ENCODE measurements at places on chromosomes 7 and 10.
A peak's percentile ranks its signal among the peaks of the same experiment; 100 is the strongest.

- DNase-seq: peak; percentile 49
Observed at GRCh38 chr10:89217057-89217990, 10.2 kb upstream of the CH25H start.

DNA sequence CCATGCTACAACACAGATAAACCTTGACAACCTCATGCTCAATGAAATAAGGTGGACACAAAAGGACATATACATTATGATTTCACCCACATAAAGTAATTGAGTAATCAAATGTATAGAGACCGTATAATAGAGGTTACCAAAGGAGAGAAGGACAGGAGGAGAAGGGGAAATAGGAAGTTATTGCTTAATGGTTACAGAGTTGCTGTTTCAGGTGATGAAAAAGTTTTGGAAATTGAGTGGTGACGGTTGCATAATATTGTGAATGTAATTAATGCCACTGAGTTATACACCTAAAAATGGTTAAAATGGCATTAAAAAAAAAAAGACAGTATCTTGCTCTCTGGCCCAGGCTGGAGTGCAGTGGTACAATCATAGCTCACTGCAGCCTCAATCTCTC, 1.5 kb upstream of the OGDH start:
- DNase-seq: no peak

GRCh38 chr7:133676805-133677370, 424.0 kb downstream of the EXOC4 start:
- peak; percentile 11 for DNase-seq

DNA sequence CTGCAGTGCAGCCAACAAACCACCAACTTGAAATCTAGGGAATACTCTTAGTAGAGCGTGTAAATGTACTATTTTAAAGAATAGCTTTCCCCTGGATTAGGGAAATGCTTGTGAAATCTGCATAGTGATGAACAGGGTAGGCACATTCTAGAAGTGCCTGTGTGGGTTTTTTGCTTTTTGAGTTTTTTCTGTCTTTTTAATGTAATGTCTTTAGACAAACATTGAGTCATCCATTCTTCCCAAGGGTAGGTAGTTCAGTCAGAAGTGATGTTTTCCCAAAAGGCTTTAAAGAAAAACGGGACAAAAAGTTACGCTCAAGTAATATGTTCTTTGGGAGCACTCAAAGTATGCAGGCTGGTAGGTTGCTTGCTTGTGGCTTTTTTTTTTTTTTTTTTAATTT, 130.0 kb downstream of the AUTS2 start:
- DNase-seq: no peak

DNA sequence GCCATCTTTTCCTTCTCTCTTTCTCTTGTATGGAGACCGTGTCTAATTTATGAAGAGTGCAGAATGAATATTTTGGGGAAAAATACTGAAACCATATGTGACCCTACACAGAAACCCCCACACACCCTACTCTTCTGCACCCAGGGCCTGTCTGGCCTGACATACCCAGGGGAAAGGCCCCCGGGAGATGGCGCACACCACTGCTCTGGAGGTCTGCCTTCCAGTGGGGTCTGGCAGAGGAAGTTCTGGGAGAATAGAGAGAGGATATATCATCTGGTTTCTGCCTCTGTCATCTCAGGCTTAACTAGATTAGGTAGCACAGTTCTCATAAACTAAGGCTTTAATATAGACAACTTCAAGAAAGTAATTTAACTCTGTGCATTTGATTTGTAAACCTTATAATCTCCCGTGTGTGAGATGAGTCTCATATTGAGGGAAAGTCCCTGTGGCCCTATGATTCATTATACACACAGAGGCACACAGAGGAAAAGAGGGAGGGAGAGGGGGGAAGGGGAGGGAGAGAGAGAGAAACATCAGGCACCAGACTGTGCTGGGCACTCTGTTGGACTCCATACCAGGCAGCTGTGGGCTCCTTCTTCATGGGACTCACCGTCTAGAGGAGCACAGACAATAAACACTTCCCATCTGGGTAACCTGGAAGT, 123.3 kb downstream of the AOAH start:
- DNase-seq: peak; percentile 77

DNA sequence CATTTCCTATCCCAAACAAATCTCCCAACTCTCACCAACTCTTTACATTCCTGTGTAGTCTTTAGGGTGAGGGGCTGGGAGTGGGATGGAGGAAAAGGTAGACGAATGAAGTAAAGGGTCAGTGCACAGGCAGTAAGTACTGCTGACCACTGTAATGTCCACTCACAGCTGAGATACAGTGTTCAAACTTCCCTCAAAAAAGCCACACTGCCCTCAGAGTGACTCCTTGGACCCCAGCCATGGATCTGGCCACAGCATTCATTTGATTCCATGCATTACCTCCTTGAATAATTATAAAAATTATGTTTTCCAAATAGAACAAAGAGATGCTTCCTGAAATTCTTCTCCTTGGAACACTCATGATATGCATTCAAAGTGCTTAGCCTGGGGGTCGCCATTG, 19.8 kb upstream of the HIPK2 start:
- DNase-seq: no peak

GRCh38 chr7:111027396-111027795, 63.5 kb upstream of the LRRN3 start:
- no peak for DNase-seq

DNA sequence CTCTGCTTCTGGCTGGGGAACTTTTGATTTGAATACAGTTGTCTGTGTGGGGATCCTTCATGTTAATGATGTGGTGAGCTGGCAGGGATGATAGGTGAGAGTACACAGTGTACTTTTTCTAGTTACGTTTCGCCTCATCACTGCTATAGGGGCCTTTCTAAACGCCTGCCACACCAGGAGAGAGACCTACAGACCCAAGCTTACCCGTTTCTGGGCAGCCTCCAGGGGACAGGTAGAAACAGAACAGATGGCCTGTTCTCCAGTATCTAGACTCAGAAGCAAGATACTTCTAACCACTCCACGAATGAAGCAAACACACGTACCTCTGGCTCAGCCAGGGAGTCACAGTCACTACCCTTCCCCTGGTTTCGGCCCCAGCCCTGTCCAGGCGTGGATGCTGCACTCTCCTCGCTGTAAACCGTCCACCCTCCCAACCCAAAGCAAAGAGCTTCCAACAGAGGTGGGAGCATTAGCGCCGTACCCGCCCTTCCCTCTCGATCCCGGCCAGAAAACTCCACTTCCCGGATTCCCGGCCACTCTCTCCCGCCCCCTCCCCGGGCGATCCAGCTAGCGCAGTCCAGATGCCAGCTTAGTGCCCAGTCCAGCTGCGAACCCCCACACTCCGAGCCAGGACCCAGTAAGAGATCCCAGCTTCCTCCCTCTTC, 1.2 kb downstream of the CCDC6 start:
- DNase-seq: peak; percentile 11

DNA sequence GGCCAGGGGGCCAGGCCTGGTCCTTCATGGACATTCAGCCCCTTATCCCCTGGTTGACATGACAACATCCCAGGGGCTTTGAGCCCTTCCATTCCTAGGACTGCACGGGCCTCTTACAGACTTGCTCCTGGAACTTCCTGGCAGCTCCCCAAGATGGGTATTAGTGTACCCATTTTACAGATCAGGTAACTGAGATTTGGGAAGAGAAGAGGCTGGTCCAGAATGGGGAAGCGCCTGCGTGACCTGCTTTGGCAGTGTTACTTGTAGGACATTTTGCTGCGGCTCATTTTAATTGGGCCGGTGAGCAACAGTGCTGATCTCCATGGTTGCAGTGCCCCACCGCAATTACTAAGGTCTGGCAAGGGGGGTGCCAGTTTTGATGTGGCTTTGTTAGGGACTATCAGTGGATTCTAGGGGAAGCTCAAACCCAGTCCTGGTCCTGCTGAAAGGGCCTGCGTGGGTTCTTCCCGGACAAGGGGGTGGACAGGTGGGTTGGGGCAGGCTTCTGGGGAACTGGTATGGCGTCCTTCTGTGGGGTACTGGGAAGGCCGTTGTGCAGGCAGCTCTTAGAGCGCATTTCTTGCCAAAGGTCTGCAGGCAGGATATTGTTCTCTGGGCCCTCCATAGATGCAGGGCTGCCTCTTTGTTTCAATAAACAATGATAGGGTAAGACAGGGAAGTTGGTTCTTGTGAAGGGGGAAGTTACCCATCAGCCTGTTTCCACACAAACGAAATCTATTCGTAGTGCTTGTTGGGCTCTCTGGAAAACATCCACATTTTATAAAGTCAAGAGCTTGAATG, 137.6 kb downstream of the RGS10 start:
- DNase-seq: no peak

- no peak for DNase-seq
Observed at GRCh38 chr10:46551701-46552525, 4.5 kb downstream of the GPRIN2 start.

- DNase-seq: peak; percentile 98
Observed at GRCh38 chr10:103739039-103739764, 116.2 kb downstream of the SH3PXD2A start.

GRCh38 chr7:30682212-30683083, at the start of gene CRHR2:
Gene CRHR2, minus strand, starts transcription at chr7:30682456. Its CDS starts 176 bp downstream, at chr7:30682280.
- no peak for DNase-seq

GRCh38 chr10:72740528-72740927, 48.6 kb downstream of the MCU start:
- peak; percentile 56 for DNase-seq

DNA sequence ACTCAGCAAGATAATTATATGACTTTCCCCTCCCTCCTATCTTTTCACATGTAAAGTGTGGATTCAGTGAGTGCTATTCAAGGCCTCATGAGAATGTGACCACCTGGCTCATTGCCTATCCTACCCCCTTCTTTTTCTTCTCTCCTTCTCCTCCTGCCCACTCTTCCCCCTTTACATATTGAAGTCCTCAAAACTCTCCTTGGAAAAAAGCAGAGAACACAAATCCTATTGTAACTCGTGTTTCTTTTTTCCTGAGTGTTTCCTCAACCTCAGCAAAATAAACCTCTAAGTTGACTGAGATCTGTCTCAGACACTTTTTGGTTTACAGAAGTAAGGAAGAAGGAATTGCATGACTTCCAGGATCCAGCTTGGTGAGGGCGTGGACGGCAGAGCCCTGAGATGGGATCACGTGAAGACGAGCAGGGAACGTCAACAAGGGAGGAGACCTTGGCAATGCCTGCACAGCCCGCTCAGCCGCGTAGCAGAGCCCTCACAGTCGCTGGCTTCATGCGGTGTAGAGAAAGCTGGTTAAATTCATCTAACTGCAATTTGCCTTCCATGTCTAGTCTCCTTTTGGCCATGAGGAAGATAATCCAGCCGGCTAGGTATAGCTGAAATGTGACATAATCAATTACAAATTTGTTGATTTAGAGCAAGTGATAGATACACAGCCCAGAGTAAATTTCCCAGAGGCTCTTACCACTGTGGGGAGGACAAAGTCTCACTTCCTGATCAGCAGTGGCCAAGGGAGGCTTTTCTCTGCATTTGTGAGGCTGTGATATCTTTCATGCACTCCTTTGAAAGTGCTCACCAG, 75.7 kb downstream of the LYZL2 start:
- DNase-seq: no peak

GRCh38 chr10:82609845-82610244, 734.9 kb downstream of the NRG3 start:
- no peak for DNase-seq

DNA sequence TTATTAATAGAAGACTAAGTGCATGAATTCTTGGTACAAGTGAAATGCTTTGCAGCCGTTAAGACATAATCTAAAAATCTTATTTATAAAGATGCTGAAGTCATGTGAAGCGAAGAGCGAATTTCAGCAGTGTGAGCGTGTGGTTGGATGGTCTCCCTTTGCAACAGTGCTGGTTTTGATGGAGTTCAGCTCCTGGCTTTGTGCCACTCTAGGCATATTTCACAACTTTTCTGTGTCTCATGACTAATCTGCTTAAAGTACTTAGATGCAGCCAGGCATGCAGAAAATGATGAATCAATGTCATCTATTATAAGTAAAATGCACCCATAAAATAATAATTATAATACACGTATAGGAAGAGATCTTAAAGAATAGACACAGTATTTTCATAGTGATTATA, 107.2 kb upstream of the TCERG1L start:
- DNase-seq: peak; percentile 7

DNA sequence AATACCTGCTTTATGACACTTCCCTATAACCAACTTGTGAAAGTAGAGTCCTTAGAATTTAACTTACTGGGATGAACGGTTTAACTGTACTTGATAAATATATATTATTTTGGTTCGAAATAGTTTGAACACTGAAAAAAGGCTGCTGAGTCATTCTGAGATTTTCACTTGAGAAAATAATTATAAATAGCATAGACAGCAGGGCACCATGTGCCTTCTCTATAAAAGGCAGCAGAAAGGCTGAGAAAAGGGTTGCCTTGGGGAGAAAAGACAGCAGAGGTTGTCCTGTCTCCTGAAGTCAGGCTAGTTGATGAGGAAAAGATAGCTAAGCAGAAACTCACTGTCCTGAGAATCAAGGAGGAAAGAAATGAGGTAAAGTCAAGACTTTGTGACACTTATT, 92.4 kb downstream of the CTTNBP2 start:
- no peak for DNase-seq

GRCh38 chr10:126157189-126157588, 231.1 kb downstream of the ADAM12 start:
- DNase-seq: no peak

- DNase-seq: no peak
Observed at GRCh38 chr10:99331207-99331803, 2.1 kb downstream of the CNNM1 start.

GRCh38 chr7:44969701-44970522, 8.9 kb downstream of the MYO1G start:
- DNase-seq: no peak

DNA sequence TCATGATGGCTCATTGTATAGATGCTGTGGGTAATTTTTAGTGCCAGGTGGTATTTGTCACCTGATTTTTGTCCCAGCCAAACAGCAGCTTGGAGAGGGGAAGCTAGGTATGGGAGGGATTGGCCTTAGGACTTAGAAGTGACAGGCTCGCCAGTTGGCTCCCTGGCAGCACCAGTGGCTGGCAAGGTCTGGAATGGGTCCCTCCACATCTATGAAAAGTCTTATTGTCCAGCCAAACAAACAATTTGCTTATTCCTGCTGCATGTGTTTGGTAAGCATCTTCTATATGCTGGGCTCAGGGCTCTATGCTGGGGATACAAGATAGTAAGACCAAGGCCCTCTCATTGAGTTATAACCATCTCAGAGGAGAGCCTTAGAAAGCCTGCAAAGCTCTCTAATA, 42.5 kb downstream of the SORCS3 start:
- no peak for DNase-seq

DNA sequence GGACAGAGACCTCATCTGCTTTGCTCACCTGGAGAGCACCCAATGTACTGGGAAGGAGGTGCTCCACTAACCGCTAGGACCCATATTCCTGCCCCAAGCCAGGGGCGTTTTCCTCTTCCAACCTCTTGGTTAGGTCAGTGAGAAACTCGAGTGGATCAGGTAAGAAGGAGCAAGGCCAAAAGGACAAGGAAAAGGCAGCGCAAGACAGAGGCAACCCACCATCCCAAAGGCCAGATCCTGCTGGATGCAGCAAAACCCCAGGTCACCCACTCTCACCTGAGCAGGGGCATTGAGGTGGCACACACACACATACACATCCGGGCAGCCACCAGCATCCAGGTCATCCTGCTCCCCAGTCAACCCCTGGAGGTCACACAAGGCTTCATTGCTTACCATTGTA, 105.1 kb downstream of the GRID1 start:
- no peak for DNase-seq

- peak; percentile 52 for DNase-seq
Observed at GRCh38 chr10:44946205-44946604, 13.4 kb upstream of the RASSF4 start.

Measured in HT1080 (cell line).